ENCODE measurements at places on chromosomes 16 and 17.
A peak's percentile ranks its signal among the peaks of the same experiment; 100 is the strongest.

DNA sequence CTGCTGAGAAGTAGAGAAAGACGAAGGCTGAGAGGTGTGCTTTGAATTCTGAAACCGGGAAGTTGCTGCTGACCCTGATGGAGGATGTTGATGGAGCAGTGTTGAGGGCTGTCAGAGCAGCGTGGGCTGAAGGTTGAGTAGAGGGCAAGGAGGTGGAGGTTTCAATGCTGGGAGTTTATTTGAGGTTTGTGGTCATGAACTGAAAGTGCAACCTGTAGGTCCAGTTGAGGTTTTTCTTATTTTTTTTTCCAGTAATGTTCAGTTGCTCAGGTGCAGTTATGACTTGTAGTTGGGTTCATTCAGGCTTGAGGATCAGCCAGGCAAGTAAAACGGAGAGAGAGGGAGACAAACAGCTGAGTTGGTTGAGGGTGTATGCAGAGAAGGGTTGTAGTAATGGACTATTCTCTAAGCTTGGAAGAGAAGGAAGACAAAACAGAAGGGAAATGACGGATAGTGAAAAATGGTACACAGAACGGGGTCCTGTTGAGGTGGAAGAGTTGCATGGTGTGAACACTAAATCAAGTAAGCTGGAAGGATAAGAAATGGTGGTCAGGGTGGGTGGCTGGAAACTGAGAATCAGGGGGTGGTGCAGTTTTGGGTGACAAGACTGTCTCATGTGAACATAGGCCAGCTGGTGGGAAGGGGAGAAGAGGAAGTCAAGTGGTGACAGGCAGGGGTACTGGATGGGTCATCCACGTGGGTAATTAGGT is 8.7 kb upstream of the UBE2G1 start:
- no peak for DNase-seq

GRCh38 chr17:2029911-2030778 is at the start of gene DPH1:
Gene DPH1, plus strand, starts transcription at chr17:2030153. Its CDS starts 17 bp downstream, at chr17:2030170.
- peak; percentile 46 for DNase-seq

- no peak for DNase-seq
These were observed 477 bp downstream of the CFAP20 start for GRCh38 chr16:58128711-58129096.

DNA sequence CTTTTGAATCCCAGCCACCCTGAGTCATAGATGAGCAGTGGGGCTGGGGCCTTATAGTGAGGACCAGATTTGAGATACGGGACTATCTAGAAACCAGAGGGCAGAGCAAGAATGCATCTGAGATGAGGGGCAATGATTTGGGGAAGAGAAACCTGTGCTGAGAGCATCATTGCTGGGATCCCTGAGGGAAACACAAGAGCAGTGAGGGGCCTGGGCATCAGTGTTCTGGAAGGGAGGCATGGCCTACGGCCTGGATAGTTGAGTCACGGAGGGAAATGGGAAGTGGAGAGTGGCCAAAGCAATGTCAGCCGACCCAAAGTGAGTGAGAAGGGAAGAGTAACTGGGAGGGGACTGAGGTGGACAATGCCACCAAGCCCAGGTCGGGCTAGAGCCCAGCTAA is 5.2 kb downstream of the CAMTA2 start:
- DNase-seq, result no peak

DNA sequence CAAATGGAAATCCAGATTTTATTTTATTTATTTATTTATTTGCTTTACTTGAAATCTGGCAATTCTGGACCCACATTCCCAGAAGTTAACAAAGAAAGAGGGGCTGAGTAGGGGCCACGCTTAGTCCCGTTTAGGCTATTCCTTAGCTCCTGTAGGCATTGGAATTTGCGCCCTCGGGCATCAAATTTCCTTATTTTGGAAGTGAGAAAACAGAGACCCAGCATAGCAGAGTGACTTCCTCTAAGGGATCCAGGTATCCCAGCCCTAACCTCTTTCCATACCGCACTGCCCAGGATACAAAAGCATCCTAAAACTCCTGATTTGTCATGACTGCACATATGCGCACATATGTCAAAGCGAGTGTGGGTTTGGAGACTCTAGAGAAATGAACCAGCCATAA is 19.0 kb upstream of the SMG1 start:
- no peak for DNase-seq
